Posterior cingulate gyrus (tissue), 11 donors: ENCODE measurements at places on chromosomes 11 and 22.

- peak; percentile 78 for DNase-seq
These were observed 4.4 kb downstream of the INS start for GRCh38 chr11:2156416-2157182.

DNA sequence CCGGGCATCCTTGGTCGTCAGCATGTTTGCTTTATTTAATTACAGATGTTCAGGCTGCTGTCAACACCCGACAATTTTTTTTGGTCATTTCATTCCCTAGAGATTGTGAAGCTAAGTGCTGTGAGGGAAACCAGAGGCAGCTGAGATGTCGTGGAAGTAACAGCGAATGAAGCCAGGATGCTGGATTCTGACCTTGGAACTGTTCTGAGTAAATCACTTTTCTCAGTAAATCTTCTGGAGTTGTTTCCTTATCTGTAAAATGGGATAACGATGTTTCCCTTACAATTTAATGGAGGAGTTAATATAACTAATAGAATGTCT lies 390 bp upstream of the CKAP5 start:
- no peak for DNase-seq

DNA sequence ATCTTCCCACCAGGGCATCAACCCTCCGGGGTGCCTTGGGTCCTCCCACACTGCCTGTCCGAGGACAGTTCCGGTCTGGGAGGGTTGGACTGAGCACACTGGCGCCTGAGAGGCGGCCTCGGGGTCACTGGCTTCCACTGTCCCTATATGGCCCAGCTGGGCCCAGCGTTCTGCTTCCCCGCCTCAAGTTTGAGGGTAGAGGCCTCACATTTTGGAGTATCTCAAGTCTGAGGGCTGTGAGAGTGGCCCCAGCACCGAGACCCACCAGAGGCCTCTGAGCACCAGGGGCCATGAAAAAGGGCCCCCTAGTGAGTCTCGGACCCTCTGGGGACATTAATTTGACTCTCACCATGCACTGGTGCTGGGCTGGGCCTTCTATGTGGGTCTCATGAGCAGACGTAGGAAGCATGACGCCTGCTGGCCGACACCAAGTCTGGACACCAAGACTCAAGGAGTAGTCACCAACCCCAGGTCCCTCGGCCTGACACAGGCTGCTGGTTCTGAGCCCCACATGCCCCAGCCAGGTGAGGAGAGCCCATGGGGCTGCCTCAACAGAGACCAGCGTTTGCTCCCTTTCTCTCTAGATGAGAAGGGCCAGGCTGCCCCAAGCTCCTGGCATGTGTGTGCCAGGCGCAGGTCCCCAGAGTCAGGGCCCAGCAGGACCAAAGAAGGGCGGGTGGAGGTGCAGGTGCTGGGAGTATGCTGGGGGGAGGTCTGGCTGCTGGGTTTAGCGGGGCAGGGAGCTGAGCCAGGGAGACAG lies 27.5 kb downstream of the ARVCF start:
- no peak for DNase-seq

DNA sequence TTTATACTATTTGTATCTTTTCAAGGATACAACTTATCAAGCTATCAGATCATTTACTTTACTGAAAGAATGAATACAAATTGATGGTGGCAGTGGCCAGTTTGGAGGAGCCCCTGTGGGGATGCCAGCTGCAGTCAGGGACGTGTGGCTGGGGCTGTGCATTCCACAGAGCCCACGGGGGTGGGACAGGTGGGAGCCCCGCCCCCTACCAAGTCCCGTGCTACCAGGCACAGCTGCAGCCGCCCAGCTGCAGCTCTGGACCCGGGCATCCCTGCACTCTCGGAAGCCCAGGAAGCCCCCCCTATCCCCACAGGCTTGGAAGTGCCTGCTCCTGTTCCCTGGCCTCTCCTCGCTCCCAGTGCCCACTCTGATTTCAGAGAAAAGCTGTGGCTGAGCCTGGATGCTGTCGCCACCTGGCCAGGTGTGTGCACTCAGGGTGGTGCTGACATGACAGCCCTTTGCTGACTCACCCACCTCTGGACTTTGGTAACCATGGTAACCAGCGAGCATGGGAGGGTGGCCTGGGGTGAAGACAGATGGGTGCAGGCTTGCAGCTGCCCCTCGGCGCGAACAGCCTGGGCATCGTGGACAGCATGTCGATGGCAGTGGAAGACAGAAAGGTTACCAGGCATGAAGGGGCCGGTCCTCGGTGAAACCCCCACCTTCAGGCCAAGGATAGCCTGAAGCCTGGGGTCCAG lies 138.1 kb downstream of the SBF2 start:
- no peak for DNase-seq

DNA sequence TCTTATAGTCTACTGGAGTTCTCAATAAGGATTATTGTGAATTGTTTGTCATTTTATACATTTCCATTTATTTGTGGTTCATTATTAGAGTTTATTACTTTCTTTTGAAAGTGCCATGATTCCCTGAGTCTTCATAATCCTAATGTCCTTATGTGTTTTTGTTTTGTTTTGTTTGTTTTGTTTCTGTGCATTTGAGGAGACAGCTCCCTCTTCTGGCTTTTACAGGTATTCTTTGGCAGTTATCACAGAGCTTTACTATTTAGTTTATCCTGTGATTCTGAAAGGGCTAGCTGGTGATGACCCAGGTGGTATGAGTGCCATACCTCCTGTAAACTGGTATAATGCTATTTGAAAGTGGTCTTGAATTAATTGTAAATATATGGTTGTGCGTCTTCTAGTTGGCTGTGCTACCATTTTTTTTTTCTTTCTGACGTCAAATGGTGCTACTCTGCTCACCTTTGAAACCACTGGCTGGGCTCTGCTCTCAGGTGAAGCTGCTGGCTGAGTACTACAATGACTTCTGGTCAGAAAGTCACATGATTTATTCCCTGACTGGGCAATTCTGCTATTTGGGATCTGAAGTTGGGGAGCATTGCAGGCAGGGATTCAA lies 751.2 kb downstream of the JRKL start:
- no peak for DNase-seq

GRCh38 chr22:48881326-48881980 lies 946.2 kb downstream of the BRD1 start:
- peak; percentile 3 for DNase-seq
